Putamen (tissue), 1 donor: ENCODE measurements at places on chromosomes 2 and 18.
A peak's percentile ranks its signal among the peaks of the same experiment; 100 is the strongest.

GRCh38 chr2:171390941-171391516 lies 42.8 kb downstream of the METTL8 start:
- no peak for DNase-seq

DNA sequence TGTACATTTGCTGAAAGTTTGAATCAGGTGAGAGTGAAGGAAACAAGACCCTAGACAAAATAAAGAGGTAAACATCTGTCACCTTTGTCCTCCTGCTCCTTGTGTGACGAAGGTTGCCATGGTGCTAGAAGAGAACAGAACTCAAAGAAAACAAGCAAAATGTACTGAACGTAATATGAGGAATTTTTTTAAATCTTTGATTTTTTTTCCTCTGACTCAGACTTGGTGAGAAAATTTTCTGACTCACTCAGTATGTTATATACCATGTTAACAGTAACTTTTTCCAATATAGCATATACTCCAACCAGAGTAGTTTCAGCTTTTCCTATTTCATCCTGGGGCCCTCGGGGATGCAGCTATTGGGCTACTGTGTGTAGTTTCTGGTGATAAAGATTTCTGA lies 2114.6 kb upstream of the PIK3C3 start:
- DNase-seq: no peak

DNA sequence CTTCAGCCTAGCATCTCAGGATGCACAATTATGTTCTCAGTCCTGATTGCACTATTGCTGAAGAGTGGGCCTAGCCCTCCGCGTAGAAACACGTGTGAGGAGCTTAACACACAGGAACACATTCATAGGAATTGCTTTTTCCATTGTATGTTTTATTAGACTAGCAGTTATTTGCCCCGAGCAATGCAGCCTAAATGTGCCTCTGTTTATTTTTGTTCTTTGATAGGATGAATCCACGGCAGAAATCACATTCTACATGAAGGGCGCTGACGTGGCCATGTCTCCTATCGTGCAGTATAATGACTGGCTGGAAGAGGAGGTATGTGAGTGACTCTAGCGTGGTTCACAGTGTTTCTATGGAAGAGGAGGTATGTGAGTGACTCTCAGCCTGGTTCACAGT lies 65.9 kb upstream of the NFATC1 start:
- no peak for DNase-seq

- DNase-seq: no peak
These were observed 515 bp upstream of the PLEKHB2 start for GRCh38 chr2:131104487-131105155.

DNA sequence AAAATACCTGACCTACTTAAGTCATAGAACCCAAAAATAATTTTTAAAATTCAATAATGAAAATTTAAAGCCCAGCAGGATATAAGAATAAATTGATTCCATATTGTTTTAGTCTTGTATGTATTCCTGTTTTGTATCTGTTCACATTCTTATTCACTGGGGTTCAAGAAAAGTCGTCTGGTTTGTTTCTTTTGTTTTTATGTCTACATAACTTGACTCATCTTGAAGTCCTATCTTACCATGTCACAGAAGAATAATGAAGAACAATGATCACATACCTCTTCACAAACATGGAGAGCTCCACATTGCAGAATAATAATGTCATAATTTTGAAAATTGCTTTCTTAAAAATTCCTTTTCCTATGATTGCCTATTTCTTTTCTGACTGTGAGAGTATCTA lies 43.4 kb upstream of the LRP1B start:
- DNase-seq: no peak

GRCh38 chr2:190646780-190647522 lies 1.9 kb upstream of the NAB1 start:
- peak; percentile 47 for DNase-seq

DNA sequence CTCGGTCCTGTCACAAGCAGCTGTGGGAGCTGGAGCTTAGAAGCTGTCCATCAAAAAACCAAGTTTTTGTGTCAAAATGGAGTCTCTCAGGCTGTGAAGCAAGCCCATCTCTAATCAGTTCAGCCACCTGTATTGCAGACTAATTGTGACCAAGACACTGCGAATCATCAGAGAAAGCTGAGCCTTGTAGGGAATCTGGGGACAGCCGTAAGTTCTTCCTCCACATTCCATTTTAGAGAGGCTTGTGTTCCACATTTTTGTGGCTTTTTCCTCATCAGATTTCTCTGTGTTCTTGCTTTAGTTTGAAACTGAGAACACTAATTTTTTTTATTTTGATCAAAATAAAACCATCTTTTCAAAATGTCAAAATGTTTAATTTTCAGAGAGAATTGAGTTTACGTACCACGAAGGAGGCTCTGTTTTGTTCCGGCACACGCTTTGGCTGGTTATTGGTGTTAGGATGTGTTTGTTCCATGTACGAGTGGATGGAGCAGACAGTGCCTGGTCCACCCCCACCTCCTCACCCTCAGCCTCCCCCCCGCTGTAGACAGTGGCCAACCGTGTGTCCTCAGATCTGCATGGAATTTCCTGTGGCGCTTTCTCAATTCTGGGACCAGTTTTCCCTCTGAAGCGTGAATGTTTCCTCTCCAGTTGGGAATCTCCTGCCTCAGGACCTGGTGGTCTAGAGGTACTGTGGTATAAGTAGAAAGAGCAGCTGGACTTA lies 140.8 kb downstream of the AGAP1 start:
- DNase-seq: peak; percentile 71

- no peak for DNase-seq
These were observed 83.5 kb downstream of the EML6 start for GRCh38 chr2:54806975-54807374.

DNA sequence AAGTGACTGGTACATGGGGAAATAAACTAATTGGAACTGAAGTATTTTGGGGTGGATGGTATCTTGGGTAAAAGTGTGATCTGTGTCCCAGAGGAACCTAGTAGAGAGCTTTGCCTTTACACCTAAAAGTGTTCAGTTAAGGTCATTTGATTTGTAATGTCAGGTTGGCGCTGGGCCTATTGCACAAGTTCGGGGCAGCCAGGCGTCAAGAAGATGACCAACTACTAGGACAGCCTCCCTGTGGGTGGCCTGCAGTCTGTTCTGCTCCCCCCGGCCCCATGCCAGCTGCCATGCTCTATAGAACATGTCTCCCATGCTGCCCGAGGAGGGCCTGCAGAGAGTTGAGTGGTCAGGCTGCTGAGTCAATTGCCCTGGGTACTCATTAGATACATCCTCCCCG lies 10.1 kb downstream of the RRM2 start:
- DNase-seq: no peak
